SIG-M5 (cell line): ENCODE measurements at places on chromosomes 4 and X.

DNA sequence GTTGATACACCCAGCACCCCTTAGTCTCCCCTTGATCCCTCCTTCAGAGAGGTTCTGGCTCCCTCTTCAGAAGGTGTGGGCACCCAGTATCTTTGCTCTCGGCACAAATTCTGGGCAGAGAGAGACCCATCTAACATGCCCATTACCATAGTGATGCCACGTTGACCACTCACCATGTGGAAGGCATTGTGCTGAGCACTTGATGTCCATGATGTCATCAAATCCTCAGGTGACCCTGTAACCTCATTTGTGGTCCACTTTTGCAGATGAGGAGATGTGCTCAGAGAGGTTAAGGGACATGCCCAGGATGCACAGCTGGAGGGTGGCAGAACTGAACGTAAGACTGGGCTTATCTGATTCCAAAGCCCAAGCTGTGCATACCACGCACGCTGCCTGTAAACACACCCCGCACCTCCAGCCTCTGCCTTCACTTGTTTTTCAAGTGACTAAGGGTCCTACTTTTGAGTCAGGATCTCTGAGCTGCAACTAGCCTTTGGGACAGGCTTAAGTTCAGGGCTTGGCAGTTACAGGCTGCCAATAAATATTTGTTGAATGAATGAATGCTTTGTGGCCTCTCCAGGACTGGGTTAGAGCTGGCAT is 55.2 kb downstream of the HTRA3 start:
- DNase-seq = no peak

DNA sequence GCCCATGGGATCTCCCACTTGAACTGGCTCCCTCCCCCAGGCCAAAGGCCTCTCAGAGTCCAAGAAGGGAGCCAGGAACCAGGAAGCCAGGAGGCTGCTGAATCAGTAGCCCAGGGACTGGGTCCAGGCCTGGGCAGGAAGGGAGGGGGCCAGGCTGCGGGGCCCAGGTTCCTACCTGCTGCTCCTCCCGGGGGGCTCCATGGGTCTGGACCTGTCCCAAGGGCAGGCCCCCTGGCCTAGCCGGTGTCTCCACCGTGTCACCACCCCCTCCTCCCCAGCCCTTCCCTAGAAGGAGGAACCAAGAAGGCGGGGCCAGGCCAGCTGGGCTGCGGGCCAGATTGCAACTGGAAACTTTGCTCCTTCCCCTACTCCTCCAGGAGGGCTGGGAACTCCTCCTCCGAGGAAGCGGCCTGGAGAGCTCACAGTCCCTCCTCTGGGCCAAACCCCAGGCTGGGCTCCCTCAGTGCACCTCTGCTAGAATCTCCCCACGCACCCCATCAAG is at the start of gene IQSEC2:
IQSEC2 (minus strand) TSS at position 264 of the 502 bp plus-strand sequence.
- DNase-seq = no peak

DNA sequence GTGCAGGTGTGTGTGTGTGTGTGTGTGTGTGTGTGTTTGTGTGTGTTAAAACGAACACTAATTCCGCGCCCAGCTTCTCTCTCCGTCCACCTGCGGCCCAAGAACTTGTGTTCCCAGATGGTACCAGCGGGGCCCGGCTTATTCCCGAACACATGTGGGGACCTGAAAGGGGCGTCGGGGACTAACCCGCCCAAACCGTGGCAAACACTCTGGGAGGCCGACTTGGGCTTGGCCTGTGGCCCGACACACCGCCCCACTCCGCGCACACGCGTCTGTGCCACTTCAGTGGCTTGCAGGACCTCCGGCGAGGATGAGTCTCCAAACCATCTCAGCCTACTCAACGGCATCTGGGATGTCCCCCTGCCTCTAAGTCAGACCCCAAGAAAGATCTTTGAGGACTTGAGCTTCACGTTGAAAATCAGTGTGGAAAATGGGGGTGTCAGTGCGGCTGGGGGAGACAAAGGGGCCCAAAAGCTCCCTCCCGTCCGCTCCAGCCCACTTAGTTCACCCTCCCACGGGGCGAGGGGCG is 790 bp upstream of the HHIP start:
- DNase-seq = no peak

DNA sequence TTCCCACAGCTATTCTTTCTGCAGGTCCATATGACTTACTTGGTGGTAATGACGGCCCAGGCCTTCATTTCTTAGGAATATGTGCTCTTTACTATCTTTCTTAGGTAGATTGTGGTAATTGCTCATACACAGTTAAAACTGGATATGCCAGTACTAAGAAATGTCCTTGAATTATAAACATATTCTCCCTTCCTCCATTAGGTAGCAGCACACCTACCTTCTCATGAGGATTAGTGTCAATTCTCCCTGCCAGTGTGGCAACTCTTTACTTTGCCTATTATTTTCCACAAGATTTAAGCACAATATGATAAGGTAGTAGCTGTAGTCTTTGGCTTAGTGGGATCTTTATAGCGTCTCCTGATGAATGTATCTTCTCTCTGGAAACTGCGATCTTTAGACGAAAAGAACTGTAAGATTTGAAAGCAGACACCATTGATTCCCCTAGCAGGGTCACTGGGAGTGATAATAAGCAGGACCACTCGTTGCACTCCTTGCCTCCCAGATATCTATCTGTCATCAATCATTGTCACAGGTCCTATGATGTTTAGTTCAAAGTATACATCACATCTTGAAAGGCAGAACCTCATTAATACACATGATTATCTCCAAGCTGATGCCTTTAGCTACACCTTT is 1240.7 kb downstream of the C4orf33 start:
- DNase-seq = no peak

DNA sequence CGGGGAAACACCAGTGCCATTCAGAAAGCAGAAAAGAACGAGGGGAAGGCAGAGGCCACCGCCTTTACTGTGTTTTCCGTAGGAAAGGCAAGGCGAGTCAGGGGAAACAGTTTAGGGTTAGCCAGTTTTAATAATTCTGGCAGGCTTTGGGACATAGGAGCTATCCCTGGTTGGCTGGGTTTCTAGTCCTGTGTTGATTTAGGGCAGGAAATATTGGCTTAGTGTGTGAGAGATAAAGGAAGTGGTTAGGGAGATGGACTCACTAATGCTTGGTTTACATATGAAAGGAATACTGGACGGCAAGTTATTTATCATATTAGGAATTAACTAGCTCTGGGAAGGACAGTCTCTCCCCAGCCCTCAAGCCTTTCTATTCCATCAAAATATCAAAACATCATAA is 53.1 kb downstream of the SYNPO2 start:
- DNase-seq = no peak

DNA sequence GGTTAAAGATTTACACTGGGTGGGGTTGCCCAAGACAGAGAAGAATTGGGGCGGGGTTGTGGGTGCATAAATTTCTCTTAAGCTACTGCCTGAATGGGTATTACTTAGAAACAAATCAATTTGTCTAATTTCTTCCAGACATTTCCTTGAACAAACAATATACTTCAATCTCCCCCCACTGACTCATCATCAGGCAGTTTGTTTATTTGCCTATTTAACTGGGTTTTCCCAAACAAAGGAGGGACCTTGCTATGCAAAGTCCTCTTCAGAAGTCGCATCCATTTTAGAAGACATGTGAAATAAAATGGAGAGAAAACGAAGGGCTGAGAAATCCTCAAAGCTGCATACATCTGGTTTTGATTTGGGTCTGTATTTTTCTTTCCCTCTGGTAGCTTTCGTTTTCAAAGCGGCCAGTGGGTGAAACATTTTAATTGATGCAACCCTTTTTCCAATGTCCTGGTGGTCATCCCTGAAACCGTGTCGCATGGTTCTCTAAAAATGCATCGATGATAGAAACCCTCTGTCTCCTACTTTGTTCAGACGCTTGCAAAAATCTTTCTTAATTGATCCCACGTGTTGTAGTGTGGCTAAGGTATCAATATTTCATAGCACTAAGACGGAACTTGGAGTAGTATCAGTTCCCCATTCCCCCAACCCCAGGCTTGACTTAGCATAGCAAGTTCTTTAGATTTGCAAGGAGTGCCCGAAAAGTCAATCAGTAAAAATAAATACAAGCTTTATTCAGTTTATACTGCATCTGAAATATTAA is 115.1 kb upstream of the MXRA5 start:
- peak; percentile 1 for DNase-seq

DNA sequence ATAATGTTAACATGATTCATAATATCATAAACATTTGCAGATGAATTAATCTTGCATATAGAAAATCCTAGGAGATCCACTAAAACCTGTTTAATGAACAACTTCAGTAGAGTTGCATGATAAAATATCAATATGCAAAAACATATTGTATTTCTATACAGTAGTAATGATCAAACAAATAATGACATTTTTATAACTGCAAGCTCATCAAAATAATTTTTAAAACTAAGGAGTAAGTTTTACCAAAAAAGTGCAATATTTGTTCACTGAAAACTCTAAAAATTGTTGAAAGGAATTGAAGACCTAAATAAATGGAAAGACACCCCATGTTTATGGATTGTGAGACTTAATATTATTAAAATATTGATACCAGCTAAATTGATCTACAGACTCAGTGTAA is 15.9 kb upstream of the GPRASP2 start:
- DNase-seq = no peak

DNA sequence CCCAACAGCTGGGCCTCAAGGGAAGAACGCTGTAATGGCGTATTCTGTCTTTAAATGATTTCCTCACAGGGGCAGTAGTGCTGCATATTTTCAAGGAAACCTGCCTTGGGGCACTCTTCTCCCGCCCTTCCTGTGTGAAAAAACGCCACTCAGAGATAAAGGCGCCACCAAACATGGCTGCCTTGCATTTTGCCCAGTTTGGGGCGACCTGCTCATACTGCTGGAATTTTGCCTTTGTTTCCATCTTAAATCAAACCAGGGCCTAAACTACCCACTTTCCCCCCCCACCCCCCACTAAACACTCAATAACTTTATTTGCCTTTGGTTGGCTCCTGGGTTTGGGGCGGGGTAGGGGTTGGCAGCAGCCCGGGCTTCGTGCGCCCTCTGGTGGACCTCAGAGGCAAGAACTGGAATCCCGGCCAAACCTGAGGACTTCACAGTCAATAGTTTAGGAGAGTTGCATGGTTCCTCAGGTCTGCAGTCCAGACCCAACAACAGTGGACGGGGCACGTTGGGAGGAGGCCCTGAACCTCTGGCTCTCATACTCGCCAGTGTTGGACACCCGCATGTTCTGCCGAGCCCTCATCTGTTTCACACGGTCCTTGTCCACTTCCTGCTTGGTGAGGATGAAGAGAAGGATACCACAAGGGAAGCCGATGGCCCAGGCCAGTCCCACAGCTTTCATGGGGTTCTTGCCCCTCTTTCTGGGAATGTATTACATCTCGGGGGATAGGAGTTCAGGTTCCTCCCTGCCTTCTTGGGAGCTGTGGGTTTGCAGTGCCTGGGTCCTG is 220.1 kb upstream of the STK26 start:
- DNase-seq = no peak

DNA sequence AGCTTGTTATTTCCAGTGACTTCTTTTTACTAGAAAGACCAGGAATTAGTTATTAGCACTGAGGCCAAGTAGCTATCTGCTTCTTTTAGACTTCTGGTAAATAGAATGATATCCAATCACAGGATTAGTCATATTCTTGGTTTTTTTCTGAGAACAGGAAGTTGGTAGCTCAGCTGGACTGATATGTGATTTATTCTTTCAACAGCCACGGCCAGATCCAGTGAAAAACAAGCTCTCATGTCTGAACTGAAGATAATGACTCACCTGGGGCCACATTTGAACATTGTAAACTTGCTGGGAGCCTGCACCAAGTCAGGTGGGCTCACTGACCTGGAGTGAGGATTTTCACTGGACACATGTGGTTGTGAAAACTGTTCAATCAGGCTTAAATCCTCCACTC is 48.6 kb downstream of the PDGFRA start:
- DNase-seq = no peak

DNA sequence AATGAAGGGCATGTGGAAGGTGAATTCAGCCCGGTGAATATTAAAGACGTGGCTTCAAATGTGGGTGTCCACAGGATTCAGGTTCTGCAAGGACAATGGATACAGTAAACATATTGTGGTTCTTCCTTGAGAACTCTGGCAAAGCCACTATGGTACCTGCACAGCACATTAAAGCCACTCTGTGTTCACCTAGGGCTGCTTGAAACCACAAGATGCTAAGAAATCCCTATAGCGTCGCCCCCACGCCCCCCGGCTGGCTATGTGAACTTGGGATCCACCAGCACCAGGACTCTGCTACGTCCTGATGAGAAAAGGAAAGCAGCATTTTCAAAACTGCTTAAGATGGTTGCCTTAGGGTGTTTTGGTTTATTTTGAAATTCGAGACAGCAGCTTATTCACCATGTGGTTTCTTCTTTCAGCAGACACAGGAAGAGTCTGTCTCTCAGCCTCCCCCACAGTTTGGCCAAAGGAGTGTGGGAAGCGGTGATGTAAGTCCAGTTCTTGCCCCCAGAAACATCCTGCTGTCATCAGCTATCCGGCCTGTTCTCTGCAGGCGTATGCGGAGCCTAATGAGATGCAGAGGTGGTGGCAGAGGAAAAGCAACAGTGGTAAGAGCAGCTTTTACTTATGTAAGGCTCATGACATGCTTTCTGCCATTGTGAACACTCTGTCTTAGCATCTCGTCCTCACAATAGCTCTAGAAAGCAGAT is 111.5 kb downstream of the AFAP1 start:
- peak; percentile 43 for DNase-seq

GRCh38 chrX:39903937-39904336 is 193.8 kb downstream of the BCOR start:
- DNase-seq = no peak

- no peak for DNase-seq
Measured at GRCh38 chr4:111120191-111120590, 497.3 kb upstream of the PITX2 start.

- no peak for DNase-seq
Measured at GRCh38 chr4:176320976-176321361, 1.2 kb downstream of the SPCS3 start.
